ENCODE measurements at places on chromosomes 2 and 18.

- no peak for DNase-seq
These were observed 107.7 kb downstream of the ICA1L start for GRCh38 chr2:202763916-202764315.

GRCh38 chr2:236982693-236983455 lies 102.8 kb upstream of the COPS8 start:
- DNase-seq = peak; percentile 70

DNA sequence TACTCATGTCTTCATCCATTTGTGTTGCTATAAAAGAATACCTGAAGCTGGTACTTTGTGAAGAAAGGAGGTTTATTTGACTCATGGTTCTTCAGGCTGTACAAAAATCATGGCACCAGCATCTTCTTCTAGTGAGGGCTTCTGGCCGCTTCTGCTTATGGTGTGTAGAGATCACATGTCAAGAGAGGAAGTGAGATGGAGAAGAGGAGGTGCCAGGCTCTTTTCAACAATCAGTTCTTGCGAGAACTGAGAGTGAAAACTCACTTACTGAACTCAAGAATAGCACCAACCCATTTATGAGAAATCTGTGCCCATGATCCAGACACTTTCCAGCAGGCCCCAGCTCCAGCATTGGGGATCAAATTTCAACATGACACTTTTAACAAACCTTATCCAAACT lies 30.0 kb upstream of the BARD1 start:
- DNase-seq = no peak

GRCh38 chr18:1658908-1659566 lies 754.4 kb downstream of the ADCYAP1 start:
- no peak for DNase-seq

- DNase-seq = no peak
These were observed 16.3 kb downstream of the OTOF start for GRCh38 chr2:26461601-26462023.

GRCh38 chr2:157911246-157911645 lies 35.1 kb upstream of the ACVR1 start:
- no peak for DNase-seq

GRCh38 chr18:10045296-10045891 lies 131.6 kb downstream of the VAPA start:
- no peak for DNase-seq

- peak; percentile 73 for DNase-seq
These were observed 45.0 kb downstream of the MBP start for GRCh38 chr18:77087393-77088141.

DNA sequence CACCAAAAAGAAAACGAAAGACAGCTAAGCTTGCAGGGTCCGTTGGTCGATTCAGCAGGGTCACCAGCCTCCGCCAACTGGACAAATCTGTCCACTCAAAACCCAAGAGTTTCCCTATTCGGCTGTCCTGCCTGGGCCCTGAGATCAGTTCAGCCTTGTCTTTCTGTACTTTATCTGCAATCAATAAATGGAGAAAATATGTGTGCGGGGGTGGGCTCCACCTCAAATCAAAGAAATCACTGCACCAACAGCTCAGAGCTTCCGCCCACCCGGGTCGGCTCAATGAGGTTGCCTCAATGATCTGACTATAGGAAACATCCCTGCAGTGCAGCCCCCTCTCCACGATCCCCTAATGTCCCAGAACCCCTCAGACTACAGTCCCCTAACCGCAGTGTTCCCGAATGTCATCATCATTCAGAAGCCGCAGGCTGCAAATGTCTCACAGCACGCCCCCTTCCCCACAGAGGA lies 447 bp downstream of the GGCX start:
- DNase-seq = no peak

- no peak for DNase-seq
These were observed 142.0 kb upstream of the APCDD1 start for GRCh38 chr18:10312326-10313015.

GRCh38 chr2:7950035-7950612 lies 731.7 kb upstream of the ID2 start:
- no peak for DNase-seq

GRCh38 chr2:177314194-177314593 lies 49.7 kb upstream of the NFE2L2 start:
- no peak for DNase-seq

DNA sequence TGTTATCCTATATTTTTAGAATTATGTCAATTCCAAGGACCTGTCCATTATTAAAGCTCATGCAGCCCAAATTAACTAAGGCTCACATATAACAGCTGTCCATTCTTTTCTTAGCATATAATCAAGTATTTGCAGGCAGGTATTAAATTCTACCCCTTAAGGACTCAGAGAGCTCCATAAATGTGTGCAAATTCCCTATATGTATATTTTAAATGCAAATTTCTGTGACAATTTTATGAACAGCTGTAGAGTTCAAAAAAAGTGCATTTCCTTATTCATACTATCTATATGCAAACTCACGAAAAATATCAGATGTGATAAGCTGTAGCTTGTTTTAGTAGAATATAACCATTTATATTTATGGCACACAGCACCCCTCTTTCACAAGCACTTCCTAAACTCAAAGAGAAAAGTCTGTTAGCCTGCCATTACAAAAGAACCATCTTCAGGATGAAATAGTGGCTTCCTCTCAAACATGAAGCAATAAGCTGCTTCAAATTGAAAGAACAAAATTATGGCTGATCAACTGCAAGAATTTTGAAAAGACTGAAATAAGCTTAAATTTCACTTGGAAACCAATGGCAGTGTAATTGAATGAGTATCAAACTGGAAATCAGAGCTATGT lies 155.0 kb upstream of the REG3G start:
- no peak for DNase-seq

DNA sequence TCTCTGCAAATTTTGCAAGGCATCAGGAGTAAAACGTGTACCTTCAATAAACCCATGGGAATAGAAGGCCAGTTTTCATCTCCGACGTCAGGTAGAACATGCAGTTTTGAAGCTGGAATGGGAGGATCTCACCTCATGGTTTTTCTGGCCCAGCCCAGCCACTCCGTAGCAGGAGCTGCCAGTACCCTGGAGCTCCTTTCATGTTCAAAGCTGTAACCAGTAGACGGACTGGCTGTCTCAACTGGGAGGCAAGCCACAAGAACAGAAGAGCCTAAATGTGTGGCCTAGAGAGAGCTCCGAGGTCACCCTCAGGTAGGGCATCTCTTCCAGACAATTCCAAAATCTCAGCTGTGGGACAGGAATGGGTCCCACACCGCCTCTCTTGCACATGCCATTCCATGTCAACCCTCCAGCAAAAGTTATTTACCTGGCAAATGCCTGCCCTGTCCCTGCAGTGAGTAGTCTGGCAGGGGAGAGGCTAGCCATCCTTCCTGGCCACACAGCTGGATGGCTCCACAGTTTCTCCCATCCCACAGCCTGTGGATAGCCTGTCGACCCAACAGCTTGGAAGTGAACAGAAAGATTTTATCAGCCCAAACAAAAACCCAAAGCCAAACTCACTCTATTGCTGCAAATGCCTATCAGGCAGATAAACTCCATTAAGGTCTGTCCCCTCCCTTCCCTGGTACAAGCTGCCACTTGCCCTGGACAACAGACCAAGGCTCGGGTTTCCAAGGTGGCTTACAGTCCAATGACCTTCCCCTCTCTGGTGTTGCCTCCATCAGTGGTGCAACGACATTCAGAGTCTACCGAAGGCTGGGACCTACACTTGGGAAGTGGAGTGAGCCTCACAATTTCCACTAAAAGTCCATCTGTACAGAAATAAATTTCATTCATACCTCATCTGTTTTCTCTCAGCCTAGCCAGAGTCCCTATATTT lies 27.8 kb downstream of the CRACDL start:
- no peak for DNase-seq

DNA sequence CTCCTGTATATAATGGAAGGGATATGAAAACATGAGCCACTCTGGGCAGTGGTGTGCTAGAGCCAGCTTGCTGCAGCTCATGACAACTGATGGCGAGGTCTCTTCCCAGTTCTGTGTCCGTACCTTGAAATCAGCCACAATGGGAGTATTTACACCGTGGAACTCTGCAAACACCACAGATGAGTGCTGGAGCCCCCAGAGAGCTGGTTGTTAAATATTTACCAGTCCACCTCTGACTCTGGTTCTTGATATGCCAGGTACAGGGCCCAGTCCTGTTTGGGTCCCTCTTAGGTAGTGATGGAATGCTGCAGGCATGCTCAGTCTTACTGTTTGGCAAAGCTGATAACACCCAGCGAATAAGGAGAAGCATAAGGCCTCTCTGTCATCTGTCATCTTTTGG lies 116.1 kb upstream of the GLI2 start:
- no peak for DNase-seq

GRCh38 chr2:187261705-187262104 lies 186.3 kb downstream of the CALCRL start:
- no peak for DNase-seq

DNA sequence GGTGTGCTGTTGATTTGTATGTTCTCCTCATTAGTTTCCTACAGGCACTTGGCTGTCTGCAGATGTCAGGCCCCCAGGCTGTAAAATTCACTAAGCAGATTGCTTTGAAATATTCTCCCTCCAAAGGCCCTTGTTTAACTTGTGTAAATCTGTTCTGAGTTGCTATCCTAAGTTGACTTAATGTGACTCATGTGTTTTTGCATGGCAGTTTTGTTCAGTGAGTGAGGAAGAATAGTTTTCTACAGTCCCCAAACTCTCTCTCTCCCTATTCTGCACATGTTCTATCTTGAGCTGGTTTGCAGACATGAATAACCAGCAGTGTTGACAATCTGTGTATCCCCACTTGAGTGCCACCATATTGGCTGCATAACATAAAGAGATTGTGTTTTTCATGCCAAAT lies 1005.4 kb upstream of the DDX18 start:
- no peak for DNase-seq

- DNase-seq = no peak
These were observed 139.5 kb upstream of the RND3 start for GRCh38 chr2:150626934-150627411.

GRCh38 chr2:200300065-200300464 lies 6.4 kb upstream of the SPATS2L start:
- no peak for DNase-seq

GRCh38 chr2:97699765-97700444 lies 13.5 kb upstream of the ZAP70 start:
- peak; percentile 23 for DNase-seq

- no peak for DNase-seq
These were observed 11.3 kb downstream of the RAD51AP2 start for GRCh38 chr2:17506736-17507616.

DNA sequence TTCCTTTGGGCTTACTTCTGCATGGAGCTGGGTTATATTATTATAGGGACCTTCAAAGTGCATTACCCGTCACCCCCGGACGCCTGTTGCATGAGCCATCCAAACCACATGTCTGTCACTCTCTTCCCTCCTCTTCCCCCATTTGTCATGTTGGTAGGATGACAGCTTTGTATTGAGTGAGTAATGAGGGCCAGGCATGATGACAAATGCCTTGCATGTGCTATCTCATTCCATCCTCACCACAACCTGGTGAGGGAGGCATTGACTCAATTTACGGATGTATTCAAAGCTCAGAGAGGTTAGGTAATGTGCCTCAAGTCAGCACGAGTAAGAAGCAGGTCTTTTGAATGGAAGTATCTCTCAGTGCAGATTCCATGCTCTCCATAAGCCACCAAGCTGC lies 510.5 kb upstream of the TNP1 start:
- DNase-seq = no peak

DNA sequence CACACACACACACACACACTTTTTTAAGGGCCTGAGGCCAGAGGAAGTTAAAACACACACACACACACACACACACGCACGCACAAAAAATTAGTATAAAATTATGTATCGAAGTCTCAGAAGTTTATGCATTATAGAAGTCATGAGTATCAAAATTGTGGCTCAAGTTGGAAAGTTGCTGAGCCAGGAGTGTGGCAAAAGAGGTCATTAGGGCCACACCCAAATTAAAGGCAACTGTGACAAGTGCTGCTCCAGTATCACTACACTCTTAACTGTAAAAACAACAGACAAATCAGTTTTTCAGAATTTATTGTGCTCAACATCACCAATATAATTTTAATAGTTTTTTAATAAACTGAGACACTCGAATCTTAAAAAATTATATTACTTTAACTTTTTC lies 36.9 kb downstream of the YWHAQ start:
- no peak for DNase-seq

DNA sequence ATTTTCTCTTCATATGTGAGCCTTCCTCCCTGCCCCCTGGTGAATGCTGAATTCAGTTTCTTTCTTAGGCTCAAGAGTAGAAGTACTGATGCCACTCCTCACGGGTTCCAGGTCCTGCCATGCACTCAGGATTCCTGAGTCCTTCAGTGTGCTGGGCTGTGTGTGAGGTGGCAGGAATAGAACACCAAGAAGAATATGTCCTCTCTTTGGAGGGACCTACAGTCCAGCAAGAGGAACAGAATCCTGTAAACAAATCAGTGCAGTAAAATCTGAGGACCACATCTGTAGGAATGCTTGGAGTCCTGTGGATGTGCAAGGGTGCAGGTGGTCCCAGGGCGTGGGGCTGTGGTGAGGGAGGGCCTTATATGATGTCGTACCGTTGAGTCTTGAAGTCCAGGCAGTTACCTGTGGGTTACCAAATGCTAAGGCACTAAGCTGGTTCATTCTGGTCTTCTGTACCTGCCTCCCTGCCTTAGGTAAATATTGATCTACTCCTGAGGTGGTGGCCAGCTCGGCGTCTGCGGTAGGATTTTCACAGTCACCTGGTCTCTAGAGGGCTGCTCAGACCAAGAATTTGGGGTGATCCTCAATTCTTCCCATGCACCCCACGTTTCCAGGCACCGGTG lies 5.5 kb downstream of the ASAP2 start:
- peak; percentile 68 for DNase-seq

- DNase-seq = no peak
These were observed 61.6 kb downstream of the LPIN1 start for GRCh38 chr2:11808016-11808400.

DNA sequence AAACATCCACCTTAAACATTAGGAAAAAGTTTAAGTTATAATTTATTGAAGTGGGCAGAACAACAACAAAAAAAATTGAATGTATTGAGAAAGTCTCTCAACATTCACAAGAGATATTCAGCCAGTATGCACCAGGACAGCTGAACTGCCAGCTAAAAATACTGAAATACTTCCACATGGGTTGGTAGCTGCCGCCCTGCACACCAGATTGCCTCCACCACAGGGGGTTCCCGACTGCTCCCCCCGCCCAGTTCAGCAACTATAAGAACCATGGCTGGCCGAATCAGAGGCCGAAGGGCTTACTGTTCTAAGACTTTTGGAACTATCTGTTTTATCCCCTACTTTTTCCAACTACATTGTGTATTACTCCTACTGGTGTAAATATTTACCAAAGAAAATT lies 150.0 kb upstream of the LRP1B start:
- no peak for DNase-seq

- DNase-seq = peak; percentile 23
These were observed 65.2 kb downstream of the CCDC195 start for GRCh38 chr2:224650815-224651439.

- DNase-seq = no peak
These were observed 8.7 kb downstream of the CYP26B1 start for GRCh38 chr2:72138921-72139381.
